ENCODE measurements at places on chromosomes 6 and 20. TPM values are rescaled to one million over a fixed set of nuclear protein-coding genes. Genes with fewer than 3 reads are reported as not detected.
A peak's percentile ranks its signal among the peaks of the same experiment; 100 is the strongest.

GRCh38 chr6:100469101-100469859 lies 4.6 kb upstream of the SIM1 start:
- no peak for DNase-seq

GRCh38 chr6:18883851-18884250 lies 496.7 kb downstream of the RNF144B start:
- DNase-seq: no peak

GRCh38 chr20:59402681-59403080 lies 102.3 kb downstream of the EDN3 start:
- DNase-seq: peak; percentile 32

DNA sequence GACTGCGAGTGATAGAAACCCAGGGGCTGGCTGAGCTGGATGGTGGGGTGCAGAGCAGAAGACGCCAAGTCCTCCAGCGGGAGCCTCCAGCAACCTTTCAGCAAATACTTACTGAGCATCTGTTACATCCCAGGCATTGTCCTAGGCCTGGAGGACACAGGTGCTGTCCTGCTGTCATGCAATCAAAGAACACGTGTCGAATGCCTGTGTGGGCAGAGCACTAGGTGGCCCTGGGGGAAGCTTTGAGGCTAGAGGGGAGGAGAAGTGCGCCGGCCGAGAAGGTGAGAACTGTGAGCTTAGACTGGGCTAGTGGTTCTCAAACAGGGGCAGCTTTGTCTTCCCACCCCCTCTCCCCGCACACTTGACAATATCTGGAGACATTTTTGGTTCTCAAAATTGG lies 233.6 kb downstream of the BMP7 start:
- no peak for DNase-seq

DNA sequence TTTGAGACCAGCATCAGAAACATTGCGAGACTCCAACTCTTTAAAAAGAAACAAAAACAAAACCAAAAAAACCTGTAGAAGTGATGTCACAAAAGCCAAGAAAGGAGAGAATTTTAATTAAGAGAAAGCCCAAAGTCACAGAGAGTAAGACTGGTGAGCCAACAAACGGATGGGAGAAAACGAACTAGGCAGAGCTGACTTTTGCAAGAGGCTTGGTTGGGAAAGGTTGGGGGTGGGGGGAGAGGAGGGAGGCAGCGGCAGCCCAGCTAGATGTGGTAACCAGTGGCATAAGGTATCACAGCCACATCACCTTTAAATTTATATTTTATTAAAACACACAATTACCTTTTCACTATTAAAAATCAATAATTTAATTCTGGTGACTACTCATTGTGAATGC lies 23.5 kb downstream of the NOL7 start:
- no peak for DNase-seq

DNA sequence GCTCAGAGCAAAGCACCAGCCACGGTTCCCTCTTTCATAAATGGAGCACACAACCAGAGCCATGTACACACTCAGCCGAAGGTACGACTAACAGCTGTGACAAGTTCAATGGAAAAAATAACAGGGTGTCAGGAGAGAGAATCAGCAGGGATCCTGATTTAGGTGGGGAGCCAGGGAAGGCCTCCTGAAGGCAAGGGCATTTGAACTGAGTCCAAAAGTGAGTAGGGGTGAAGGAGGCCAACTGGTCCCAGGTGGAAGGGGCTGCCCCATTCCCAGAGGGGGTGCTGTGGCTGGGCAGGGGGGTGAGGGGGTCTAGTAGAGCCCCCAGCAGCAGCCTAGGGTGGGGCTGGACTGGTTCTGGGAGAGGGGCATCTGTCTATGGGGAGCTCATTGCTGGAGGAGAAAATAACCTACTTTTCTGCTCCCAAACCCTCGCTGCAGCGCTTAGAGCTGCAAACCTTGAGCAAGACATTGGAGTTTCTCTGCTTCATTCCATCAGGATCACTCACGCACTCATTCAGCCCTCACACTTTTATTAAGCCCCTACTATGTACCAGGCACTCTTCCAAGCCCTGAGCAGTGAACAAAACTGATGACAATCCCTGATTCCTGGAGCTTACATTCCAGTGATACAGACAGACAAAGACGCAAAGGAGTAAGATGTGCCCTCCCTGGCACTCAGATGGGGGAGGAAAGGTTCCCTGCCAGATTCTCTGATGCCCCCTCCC lies 113.5 kb downstream of the TOX2 start:
- DNase-seq: no peak

- no peak for DNase-seq
These were observed 53.4 kb downstream of the NUS1 start for GRCh38 chr6:117728626-117729025.

DNA sequence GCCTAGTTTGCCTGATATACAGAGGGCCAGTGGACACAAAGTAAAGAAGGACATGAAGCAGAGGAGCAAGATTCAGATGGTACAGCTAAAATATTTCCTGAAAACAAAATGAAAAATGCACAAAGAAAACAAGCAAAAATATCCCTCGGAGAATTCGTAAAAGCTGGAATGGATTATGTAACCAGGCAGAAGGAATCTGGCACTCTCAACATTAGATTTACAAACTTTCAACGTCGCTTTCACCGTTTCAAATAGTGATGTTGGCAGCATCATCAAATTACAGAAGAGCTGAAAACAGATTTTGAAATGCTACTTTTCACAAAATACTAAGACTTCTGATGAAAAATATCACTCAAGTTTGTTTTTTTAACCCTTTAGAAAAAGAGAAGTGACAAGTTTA lies 11.7 kb downstream of the SMLR1 start:
- DNase-seq: no peak

DNA sequence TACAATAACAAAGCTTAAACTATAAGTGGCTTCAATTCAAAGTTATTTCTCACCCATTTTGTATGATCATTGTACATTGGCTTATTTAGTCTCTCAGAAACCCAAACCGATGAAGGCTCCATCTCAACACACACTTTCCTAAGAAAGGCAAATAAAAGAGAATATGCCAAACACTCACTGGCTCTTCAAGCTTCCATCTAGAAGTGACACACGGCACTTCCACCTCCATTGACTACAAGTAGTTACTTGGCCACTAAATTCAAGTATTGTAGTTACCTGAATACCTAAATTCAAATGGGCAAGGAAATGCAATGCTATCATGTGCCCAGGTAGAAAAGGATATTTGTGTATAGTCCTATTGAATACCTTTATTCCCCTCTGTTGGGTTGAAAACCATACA lies 170.6 kb downstream of the OGFRL1 start:
- DNase-seq: no peak

GRCh38 chr20:61942526-61942925 lies 123.2 kb downstream of the TAF4 start:
- DNase-seq: no peak

GRCh38 chr6:151073146-151073545 lies 166.6 kb upstream of the AKAP12 start:
- DNase-seq: no peak

DNA sequence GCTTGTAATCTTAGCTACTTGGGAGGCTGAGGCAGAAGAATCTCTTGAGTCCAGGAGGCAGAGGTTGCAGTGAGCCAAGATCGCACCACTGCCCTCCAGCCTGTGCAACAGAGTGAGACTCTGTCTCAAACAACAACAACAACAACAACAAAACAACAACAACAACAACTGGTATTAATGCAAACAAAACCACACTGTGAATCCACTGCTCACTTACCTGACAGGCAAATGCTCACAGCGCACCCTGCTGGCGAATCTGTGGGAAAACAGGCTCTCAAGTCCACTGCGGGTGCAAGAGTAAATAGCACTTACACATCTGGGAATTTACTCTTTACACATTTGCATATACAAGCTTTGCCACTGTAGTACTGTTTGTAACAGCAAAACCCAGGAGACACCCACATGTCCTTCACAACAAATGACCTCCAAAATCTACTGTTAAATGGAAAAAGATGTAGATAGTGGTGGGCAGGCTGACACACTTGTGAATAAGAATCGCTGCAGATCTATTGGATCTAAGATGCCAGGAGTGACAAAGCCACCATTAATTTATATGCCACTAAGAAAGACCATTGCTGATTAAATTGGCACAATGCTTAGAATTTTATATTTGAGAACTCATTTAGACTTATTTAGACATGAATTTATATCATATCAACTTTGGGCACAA lies 29.3 kb downstream of the NSFL1C start:
- peak; percentile 76 for DNase-seq

- DNase-seq: no peak
These were observed 1.3 kb upstream of the ENPP4 start for GRCh38 chr6:46128476-46128875.

DNA sequence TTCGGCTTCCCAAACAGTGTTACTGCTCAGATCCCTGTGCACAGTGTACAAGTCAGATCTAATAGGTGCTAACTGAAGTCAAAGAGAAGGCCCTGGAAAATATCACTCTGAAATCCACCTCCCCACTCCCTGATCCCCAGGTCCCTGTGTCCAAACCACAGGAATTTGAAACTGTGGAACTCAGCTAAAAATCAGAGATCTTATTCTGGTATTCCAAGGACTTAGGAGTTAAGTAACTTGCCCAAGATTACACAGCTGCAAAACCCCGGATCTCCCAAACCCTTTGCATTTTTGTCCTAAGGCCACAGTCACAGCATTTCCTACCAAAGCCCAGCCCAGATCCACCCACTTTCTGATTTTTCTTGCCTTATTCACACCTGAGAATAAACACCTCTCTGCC lies 32.3 kb upstream of the SLC23A2 start:
- DNase-seq: no peak

DNA sequence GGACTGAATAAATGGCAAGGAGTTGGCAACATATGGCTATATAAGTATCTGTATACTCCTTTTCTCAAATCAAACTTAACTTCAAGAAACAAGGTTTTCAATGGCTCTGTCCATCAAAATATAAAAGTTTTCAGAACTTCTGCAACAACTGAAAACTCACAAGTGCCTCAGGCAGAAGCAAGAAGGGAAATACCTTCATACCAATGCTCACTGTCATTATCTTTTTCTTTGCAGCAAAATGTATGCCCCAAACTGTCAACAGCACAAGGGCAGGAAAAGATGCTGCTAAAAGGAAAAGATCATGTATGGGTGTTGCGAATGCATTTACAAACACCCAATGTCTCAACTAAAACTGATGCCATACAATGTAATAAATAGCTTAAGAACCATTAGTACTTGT lies 45.9 kb downstream of the PTPRK start:
- DNase-seq: no peak

GRCh38 chr20:15316556-15316955 lies 979.1 kb upstream of the FLRT3 start:
- DNase-seq: no peak

- DNase-seq: no peak
These were observed 215.8 kb downstream of the GRM1 start for GRCh38 chr6:146244630-146245143.

DNA sequence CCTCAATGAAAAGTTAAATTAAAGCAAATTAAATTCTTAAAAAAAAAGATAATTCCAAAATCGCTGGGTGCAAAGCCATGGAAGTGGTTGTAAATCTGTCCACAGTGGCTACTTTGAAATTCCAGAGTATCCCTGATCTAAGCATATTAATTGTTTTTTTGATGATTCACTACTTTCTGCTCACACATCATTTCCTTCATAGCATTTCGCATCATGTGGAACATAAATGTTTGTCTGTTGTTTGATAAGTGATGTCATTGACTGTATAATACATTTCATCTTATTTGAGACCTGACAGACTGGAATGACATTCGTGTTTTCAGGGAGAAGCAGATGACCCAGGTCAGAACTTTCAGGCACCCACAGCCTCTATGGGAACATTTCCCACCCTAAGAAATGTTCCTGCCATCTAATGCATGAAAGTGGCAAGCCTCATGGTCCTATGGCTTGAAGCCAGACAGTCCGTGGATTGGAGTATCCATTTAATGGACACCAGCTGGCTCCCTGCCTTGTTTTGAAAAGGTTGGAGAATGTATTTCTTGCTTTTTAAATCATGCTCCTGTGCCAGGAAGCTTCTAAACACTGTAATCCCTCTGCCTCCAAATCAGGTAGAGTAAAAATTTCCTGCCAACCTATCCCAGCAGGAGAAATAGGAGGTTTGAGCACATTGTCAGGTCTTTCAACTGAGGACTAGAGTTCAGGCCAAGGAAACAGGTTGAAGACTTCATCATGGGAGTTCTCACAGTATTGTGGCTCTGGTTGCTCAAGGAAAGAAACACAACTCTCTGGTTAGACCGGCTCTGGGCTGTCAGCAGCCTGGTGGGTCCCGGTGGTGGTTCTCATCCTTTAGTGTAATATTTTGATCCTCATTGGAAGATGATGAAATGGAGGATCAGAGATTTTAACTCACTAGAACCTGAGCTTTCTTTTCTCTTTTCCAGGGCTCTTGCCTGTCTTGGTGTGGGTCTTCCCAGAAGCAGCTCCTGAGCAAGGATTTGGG lies 157.9 kb downstream of the SLC24A3 start:
- DNase-seq: no peak

- DNase-seq: no peak
These were observed 42.7 kb upstream of the GCNT2 start for GRCh38 chr6:10478187-10479040.

- DNase-seq: no peak
These were observed 30.3 kb downstream of the PACSIN1 start for GRCh38 chr6:34496103-34496685.

GRCh38 chr6:1468126-1468525 lies 78.8 kb downstream of the FOXF2 start:
- DNase-seq: no peak

DNA sequence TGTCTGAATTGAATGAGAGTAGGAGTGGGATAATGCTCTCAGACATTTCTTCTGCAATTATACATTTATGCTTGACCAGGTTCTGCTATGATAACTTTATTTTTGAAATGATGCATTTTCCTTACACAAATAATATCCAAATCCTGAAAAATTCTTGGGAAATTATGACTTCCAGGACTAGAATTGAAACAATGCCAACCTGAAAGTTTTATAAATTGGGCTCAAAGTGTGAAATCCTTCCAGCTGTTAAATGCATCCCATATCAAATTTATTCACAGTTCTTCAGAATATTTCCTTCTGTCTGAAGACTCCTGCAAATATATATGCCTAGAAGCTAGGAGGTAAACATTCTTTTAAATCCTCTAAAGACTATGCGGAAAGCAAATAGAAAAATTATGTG lies 155.7 kb upstream of the EYA4 start:
- no peak for DNase-seq

DNA sequence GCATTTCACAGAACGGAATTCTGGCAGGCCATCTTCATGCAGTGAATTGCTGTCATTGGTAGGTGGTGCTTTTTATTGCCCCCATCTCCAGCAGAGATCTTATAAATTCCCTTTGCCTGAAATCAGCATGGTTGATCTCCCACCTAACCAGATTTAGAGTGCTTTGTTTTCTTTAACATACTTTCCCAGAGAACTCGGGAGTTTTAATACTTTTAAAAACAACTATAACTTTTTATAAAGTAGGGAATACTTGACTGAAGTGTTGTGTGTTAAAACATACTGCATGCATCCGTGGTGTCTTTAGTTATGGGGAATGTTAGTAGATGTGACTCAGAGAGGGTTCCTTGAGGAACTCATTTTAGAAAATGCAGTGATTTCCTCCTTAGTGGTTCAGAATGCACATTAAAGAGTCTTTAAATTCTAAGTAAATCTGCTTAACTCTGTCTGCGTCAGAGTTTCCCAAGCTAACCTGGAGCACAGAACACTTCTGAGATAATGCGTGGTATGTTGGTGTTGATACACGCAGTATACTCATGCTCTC lies 54.9 kb downstream of the AKAP12 start:
- DNase-seq: no peak

Gene SYNCRIP
- total RNA-seq: 55.1 TPM

Gene GUCA1A
- total RNA-seq: 44.2 TPM

Gene MYCT1
- 3.4 TPM for total RNA-seq

Gene AHI1
- total RNA-seq: 93.1 TPM

All from testis (tissue), 5 donors.